ENCODE measurements at places on chromosomes 5 and 9.

GRCh38 chr9:73183917-73184861, 32.5 kb downstream of the ANXA1 start:
- DNase-seq: peak; percentile 32

DNA sequence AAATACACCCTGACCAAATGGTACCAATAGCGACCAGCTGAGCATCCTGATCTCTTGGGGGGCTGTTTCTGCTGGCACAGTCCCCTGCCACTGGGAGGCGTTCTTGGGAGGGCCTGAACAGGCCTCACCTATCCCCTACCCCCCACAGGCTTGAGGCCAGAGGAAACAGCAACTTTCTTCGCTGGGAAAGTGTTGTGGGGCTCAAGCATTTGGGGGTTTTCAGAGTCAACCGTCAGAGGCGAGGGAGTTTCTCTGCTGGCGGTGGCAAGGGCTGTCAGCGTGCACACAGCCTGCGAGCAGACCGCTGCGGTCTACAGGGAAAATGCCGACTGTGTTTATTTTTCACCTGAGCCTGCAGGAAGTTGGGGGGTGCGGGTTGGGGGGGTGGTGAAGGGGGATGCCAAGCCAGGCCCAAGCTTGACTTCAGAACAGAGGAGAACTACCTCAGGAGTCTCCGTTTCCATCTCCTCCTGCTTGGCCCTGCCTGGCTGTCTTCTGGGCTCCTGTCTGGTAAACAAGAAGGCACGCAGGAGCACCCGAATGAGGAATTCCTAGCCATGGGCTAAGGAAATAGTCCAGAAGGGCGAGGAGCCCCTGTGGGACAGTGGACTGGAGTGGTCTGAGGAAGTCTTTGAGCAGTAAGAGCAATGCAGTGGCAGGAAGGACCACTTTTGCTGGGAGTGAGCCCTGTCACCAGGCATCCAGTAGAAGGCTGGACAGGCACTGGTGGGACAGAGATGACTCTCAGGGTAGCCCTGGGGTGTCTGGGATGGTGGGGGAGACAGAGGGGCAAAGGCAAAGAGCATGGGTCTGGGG, 18.1 kb downstream of the TCF7 start:
- DNase-seq: no peak

- peak; percentile 54 for DNase-seq
Observed at GRCh38 chr5:60687927-60688720, 11.8 kb downstream of the DEPDC1B start.

GRCh38 chr9:120783602-120784047, 9.6 kb downstream of the FBXW2 start:
- no peak for DNase-seq

- DNase-seq: no peak
Observed at GRCh38 chr5:40356248-40356647, 323.5 kb upstream of the PTGER4 start.

GRCh38 chr5:96083361-96083881, 121.8 kb upstream of the ELL2 start:
- DNase-seq: peak; percentile 58

- peak; percentile 89 for DNase-seq
Observed at GRCh38 chr9:129334105-129334935, 156.3 kb upstream of the IER5L start.

DNA sequence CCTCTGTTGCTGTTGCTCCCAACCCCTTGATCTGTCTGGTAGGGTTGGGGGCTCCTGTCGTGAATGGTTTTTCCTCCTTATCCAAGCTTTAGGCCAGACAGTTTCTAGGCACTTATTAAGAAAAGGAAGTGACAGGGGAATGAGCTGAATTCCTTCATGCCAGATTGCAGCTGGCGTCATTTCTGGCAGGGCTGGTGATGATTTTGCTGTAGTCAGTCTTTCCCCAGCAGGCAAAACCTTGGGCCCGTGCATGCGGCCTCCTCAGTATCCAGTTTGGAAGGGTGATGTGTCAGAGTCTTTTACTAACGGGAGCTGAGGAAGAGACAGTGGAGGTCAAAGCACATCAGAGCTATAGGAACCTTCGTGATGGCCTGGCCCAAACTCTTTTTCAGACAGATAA, 58.8 kb downstream of the COL27A1 start:
- no peak for DNase-seq

DNA sequence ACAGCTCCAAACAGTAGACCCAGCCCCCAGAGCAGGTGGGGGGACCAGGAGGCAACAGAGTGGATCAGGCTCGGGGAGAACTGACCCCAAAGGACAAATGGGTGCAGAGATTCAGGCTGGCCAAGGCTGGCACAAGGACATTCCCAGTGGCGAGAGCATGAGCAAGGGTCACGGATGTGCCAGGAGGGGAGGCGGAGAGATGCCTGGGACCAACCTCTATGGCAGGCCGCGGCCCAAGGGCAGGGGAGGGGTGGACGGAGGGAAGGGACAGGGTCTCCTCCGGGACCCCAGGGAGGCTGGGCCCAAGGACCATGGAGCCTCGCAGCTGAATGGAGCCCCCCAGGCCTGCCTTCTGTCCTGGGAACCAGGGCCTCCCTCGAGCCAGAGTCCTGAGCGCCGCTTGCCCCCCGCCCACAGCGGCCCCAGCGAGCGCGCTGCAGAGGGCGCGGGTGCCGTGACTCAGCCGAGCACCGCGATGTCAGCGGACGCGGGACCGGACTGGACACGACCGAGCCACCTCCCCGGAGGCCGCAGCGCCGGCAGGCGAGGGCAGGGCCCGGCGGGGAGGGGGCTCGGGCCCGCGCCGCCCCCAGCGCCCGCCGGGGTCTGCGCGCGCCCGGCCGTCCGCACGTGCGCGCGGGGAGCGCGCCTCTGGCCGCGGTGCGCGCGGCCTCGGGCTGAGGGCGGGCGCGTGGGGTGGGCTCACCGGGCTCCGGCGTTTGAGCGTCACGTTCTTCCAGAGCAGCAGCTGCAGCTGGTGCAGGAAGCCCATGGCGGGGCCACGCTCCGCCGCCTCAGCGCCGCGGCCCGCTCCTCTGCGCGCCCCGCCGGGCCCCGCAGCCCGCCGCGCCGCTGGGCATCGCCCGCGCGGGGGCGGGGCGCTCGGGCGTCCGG, at the start of gene ABCA2:
TSS of gene ABCA2 (minus strand) at position 869 of the 894 bp plus-strand sequence. CDS start at position 772, 97 bp downstream.
- no peak for DNase-seq

DNA sequence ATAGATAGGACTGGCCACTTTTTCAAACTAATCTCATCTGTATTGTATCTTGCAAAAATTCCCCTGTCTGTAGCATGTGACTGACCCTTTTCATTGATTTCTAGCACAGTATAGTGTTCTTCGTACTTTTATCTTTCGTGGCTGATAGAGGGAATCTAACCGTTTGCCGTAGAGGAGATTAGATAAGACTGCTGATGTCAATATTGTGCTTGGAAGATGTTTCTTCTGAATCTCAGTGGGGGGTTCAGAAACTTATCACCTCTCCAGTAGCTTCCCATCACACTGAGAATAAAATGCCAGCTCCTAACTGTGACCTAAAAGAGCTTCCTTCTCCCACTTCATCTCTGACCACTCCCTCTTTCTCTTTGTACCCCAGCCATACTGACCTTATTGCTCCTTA, 25.4 kb upstream of the ALDOB start:
- no peak for DNase-seq

DNA sequence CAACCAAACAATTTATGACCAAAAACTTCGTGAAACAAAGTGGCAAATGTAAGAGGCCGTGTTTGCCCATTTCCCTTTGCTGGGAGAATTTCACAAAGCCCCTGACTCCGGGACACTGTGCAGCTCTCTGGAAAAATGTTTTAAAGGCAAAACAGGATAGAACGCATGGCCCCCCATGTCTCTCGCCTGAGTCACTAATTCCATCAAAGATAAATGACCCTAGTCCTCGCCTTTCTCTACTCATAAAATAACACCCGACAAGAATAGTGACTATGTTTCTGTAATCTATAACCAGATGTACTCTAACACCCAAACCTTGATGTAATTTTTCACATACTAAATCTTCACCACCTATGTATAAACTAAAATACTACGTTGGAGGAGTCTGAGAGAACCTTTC, 55.7 kb upstream of the SAP30L start:
- DNase-seq: no peak

DNA sequence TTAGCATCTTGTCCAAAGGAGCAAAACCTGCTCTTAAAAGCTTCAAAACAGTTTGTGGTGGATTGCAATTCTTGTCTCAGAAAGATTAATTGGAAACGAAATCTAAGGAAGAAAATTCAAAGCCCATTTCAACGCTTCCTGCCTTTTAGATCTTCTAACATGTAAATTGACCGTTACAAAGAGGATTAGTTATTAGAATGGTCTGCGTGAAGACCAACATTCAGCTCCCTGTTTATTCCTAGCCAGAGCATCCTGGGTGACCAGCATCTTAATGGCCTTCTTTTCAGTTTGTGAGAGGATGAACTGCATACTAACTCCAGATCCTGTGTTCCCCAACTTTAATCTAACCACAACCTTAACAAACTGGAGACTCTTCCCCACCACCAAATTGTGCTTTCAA, 109.9 kb upstream of the SLC1A3 start:
- DNase-seq: no peak

GRCh38 chr9:91017245-91017644, 215.6 kb downstream of the SYK start:
- DNase-seq: no peak

DNA sequence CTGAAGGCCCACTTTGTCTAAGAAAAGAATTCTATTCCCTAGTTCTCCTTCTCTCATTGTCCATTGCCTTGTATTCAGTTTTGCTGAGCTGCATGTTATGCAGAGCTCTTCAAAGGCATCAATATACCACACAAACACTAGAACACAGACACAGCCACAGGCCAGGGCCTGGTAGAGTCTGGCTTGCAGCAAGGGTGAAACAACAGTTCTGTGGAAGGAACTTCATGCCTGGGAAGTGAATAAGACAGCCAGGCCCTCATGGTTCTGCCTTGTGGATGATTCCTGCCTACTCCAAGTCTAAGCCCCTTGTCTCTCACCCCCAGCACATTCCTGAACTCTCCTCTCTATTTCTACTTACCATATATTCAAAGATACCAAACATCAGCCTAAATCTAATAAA, 30.8 kb downstream of the KLHL3 start:
- no peak for DNase-seq

- DNase-seq: no peak
Observed at GRCh38 chr5:175547842-175548241, 69.5 kb downstream of the SFXN1 start.
